Activated gamma-delta T cell treated with Interleukin-2 at 50 U/mL for 16 hours (primary cell): ENCODE measurements at places on chromosomes 16 and 17.

GRCh38 chr17:47654991-47655390, 5.3 kb downstream of the KPNB1 start:
- DNase-seq, result no peak

GRCh38 chr17:44766409-44767038, 7.7 kb downstream of the ADAM11 start:
- DNase-seq, result no peak

DNA sequence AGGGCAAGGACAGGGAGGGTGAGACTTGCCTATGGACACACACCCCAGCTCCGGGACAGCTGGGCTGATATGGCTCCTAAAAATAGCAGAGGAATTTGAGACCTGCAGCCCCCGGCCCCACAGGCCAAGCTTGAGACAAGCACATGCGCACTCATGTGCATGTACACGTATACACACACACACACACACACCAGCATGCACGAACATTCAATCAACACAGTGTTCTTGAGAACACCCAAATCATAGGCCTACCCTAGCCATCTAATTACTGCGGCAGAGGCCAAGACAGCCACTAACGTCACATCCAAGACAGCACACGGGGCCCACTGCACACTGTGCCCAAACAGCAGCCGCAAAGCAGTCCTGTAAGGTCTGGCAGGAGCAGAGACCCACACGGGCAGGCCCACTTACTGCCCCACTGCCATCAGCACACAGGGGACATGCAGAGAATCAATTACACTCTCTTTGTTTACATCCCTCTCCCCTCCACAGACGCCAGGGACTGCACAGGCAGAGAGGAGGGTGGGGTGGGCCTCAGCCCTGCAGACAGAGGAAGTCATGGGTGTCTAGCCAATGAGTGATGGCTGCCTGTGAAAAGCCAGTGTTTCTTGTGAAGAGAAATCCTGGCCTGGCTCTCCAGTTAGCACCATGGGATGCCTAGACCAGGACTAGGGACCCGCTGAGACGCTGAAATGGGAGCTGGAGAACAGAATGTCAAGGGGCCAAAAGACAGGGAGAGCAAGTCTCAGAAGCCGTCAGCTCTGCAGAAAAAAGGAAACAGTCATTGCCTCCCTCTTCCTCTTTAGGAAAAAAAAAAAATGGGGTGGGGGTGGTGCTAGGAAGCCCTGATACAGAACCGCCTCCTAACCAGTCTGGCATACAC, 39.3 kb downstream of the MYO18A start:
- DNase-seq, result peak; percentile 60

DNA sequence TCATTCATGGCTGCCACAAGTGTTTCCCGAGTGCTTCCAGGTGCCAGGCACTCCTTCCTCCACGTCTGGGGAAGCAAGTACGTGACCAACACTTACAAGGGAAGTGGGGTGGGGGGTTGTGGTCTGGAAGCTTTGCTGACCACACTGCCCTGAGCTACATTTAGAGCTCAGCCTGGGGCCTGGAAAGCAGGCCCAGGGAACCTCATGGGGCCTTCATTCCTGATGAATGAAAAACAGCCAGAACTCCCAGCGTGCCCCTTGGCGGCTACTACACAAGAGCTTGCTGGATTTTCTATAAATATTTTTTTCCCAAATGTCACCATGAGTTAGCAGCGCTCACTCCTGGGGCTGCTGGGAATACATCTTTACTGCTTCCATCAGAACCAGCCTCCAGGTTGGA, 73.3 kb downstream of the ABCC12 start:
- DNase-seq, result no peak

- DNase-seq, result no peak
Observed at GRCh38 chr16:26371349-26371869, 679.6 kb downstream of the HS3ST4 start.

GRCh38 chr16:27925612-27926011, 137.9 kb downstream of the GSG1L start:
- no peak for DNase-seq

GRCh38 chr17:51597345-51597744, 337.0 kb downstream of the UTP18 start:
- DNase-seq, result no peak

DNA sequence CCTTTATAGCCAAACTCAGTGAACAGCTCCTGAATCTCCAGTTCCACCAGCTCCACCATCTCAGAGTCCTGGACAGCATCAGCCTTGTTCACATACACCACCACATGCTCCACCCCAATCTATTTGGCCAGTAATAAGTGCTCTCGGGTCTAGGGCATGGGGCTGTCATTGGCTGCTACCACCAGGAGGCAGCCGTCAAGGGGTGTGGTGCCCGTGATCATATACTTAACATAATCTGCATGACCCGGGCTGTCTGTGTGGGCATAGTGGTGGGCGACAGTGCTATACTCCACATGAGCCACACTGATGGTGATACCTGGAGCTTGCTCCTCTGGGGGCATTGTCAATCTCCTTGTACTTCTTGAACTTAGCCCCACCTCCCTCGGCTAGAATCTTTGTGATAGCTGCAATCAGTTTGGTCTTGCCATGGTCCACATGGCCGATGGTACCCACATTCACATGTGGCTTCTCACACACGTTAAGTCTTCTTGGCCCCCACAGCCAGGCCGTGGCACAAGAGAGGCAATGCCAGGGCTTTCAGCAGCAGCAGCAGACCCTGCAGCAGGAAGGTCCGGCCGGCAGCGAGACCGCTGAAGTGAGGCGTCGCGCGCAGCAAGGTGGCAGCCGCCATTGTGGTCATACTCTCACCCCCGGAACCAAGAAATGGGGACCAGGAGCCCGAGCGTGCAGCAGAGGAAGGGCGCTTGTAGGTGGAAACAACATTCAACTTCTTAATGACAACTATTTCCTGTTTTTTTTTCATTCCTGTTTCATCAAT, 210.3 kb upstream of the WSB1 start:
- DNase-seq, result no peak

- DNase-seq, result no peak
Observed at GRCh38 chr17:51059781-51060180, 60.9 kb downstream of the SPAG9 start.

DNA sequence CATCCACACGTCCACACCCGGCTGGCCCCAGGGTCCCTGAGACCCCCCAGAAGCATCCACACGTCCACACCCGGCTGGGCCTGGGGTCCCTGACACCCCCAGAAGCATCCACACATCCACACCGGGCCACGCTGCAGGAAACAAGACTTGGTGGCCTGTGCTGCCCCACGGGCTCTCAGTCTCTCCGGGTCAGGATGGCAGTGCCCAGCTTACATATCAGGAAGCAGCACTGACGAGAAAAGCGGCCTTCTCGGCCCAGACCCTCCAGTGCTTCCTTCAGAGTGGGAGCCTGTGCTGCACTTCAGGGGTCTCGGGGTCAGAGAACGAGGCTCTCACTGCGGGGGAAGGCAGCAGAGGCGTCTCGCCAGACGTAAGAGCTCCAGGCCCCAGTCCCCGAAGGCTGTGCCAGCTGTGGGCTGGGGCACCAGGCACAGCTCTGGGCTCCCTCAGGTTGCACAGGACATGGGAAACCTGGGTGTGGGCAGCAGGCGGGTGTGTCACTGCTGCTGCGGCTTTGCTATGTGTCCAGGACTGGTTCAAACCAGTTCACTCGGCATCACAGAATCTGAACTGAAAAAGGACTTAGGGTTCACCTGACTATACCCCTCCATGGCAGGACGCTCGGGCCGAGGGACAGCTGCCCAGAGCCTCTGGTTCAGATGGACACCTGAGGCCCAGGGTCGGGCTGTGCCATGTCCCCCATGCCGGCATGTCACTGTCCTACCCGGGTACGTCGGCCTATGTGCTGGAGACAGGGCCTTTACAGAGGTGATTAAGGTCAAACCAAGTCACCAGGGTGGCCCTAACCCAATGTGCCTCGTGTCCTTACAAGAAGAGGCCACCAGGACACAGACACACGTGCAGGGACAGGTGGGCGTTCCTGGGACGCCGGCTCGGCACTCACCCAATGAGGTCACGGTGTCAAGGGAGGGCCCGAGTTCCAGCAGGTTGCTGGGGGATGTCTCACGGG, 40.2 kb upstream of the CHMP6 start:
- DNase-seq, result no peak

DNA sequence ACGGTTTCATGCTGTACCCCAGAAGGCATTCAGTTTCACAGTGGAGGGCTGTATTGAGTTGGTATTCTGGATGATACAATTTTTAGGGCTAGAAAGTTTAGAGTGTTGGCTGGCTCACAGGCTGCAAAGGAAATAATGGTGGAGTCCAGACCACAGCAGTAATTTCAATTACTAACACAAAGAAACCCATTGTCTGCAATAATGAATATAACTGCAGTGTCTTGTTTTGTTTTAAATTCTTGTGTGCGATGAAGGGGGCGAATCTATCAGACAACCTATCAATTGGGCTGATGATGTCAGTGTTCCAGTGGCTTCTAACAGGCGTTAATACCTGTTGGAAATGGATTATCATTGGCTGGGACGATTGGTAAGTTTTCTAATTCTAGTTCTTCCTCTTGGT, 1.5 kb downstream of the SP2 start:
- DNase-seq, result no peak

GRCh38 chr16:85348911-85349334, 236.7 kb upstream of the CIBAR2 start:
- no peak for DNase-seq

DNA sequence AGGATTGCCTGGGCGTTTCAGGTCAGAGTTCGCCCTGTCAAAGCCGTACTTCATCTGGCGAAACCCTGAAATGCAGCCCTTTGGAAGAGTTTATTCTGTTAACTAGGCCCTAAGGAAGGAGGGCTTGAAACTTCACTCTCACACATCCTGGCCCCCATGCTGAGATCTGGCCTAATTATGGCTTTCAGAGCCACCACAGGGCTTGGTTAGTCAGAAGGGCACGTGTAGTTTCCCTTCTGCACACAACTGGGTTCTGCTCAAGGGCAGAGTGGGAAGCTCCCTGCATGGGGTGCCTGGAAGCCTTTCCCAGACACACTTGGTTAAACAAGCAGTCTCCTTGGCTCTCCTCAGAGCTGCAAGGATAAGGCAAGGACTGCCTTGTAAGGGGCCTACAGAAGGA, 397.3 kb downstream of the SHISA9 start:
- no peak for DNase-seq

GRCh38 chr16:23501291-23501690, 9.0 kb downstream of the GGA2 start:
- DNase-seq, result no peak

- DNase-seq, result no peak
Observed at GRCh38 chr17:39606434-39607056, 1.2 kb downstream of the NEUROD2 start.

DNA sequence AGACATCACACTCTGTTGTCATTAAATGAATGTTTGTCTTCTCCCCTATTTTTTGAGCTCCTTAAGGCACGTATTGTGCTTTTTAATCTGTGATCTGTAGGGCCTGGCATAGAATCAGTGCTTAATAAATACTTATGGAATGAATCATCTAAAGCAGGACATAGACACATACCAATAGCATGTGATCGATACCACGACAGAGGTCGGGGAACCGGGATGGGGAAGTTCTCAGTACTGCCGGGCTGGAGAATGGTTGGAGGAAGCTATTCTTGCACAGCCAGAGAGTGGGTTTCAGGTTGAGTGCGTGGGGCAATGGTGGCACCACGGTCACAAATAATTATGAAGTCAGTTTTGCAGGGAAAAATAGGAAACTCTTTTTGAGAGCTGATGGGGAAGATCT, 26.8 kb downstream of the NLRP1 start:
- no peak for DNase-seq

DNA sequence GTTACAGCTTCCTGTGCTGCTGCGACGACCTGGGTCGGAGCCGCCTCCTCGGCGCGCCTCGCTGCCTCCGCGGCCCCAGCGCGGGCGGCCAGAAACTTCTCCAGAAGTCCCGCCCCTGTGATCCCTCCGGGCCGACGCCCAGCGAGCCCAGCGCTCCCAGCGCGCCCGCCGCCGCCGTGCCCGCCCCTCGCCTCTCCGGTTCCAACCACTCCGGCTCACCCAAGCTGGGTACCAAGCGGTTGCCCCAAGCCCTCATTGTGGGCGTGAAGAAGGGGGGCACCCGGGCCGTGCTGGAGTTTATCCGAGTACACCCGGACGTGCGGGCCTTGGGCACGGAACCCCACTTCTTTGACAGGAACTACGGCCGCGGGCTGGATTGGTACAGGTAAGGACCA, 746 bp downstream of the HS3ST2 start:
- no peak for DNase-seq

GRCh38 chr17:32927201-32927723, 691 bp upstream of the TMEM98 start:
- DNase-seq, result no peak

GRCh38 chr16:87757841-87758426, 7.9 kb downstream of the KLHDC4 start:
- no peak for DNase-seq

- no peak for DNase-seq
Observed at GRCh38 chr16:87446479-87446878, 46.3 kb downstream of the ZCCHC14 start.

DNA sequence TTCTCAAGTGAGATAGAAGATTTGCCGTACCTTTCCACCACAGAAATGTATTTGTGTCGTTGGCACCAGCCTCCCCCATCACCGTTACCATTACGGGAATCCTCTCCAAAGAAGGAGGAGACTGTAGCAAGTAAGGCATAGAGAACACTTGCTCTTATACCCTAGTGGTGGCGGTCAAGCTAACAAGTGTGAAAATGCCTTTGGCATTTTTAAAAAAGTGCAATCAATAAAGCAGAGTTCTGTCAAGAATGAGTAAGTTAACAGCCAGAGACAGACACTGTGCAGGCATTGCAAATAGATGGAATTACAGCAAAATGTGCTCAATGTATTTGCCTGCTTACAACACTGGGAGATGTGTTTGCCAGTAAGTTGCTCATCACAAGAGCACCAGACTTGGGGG, 7.7 kb downstream of the MSL1 start:
- no peak for DNase-seq
